ENCODE measurements at places on chromosomes 12 and 14. TPM values are rescaled to one million over a fixed set of nuclear protein-coding genes. Genes with fewer than 3 reads are reported as not detected.

DIO2 gene
- 0.60 TPM for polyA plus RNA-seq

BICDL1 gene
- 13.1 TPM for polyA plus RNA-seq

C3AR1 gene
- polyA plus RNA-seq = 9.0 TPM

KCNA1 gene
- polyA plus RNA-seq = not detected

GALNT6 gene
- polyA plus RNA-seq = 7.2 TPM

GPR132 gene
- polyA plus RNA-seq = 1.4 TPM

CIROP gene
- not detected for polyA plus RNA-seq

SMCO2 gene
- polyA plus RNA-seq = not detected

B4GALNT1 gene
- polyA plus RNA-seq = 2.7 TPM

CCDC198 gene
- polyA plus RNA-seq = not detected

PIP4P1 gene
- polyA plus RNA-seq = 40.9 TPM

KLRG1 gene
- not detected for polyA plus RNA-seq

TBX5 gene
- not detected for polyA plus RNA-seq

C12orf42 gene
- polyA plus RNA-seq = not detected

PKP2 gene
- polyA plus RNA-seq = 45.2 TPM

KRT74 gene
- polyA plus RNA-seq = not detected

BTG1 gene
- polyA plus RNA-seq = 57.3 TPM

RHOF gene
- 48.9 TPM for polyA plus RNA-seq

SERPINA12 gene
- polyA plus RNA-seq = not detected

GLIPR1L1 gene
- not detected for polyA plus RNA-seq

DEGS2 gene
- polyA plus RNA-seq = 2.8 TPM

RBM19 gene
- polyA plus RNA-seq = 5.4 TPM

CD163 gene
- polyA plus RNA-seq = 108 TPM

TAS2R50 gene
- polyA plus RNA-seq = not detected

ANO2 gene
- 0.46 TPM for polyA plus RNA-seq

SCAF11 gene
- polyA plus RNA-seq = 30.7 TPM

PSME1 gene
- 438 TPM for polyA plus RNA-seq

FAM161B gene
- 4.8 TPM for polyA plus RNA-seq

NEUROD4 gene
- polyA plus RNA-seq = not detected

KRT2 gene
- polyA plus RNA-seq = not detected

C2CD5 gene
- 40.7 TPM for polyA plus RNA-seq

ADAM20 gene
- polyA plus RNA-seq = 0.06 TPM

NFE2 gene
- polyA plus RNA-seq = not detected

CHFR gene
- polyA plus RNA-seq = 38.9 TPM

P2RX2 gene
- polyA plus RNA-seq = 0.60 TPM

KRT7 gene
- 12.0 TPM for polyA plus RNA-seq

IGFBP6 gene
- 35.9 TPM for polyA plus RNA-seq

CFAP73 gene
- 0.46 TPM for polyA plus RNA-seq

WSCD2 gene
- not detected for polyA plus RNA-seq

TIMELESS gene
- 15.3 TPM for polyA plus RNA-seq

HSPA2 gene
- 37.2 TPM for polyA plus RNA-seq

IAPP gene
- not detected for polyA plus RNA-seq

MAP3K9 gene
- 4.7 TPM for polyA plus RNA-seq

SELPLG gene
- polyA plus RNA-seq = 26.1 TPM

CLEC12A gene
- 2.9 TPM for polyA plus RNA-seq

RPL10L gene
- polyA plus RNA-seq = 2.4 TPM

PGF gene
- polyA plus RNA-seq = 1.6 TPM

RNF212B gene
- not detected for polyA plus RNA-seq

NTS gene
- polyA plus RNA-seq = not detected

PAX9 gene
- polyA plus RNA-seq = 0.07 TPM

KRT6C gene
- polyA plus RNA-seq = not detected

Measured in sigmoid colon (tissue), 7 donors.